ENCODE measurements at places on chromosomes 6 and 20.

GRCh38 chr6:159017757-159018559 is 18.0 kb upstream of the RSPH3 start:
- DNase-seq: no peak

GRCh38 chr6:135267085-135267484 is 86.0 kb downstream of the MYB start:
- DNase-seq: no peak

DNA sequence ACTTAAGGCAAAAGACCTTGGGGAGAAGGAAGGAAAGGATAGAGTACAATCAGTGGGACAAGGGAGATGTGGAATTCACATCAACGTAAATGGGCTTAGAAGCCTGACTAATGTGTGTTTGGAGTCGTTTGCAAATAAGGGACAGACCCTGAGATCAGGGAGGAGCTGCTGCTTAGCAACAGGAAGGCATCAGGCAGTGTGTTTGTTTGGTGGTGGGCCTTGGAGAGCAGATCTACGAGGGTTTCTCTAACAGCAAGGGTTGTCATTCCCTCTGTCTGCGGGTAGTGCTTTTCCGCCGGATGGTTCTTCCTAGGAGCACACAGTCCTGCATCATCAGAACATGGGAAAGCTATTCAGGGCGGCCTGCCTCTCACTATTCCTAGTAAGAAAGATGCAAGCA is 40.4 kb downstream of the C6orf118 start:
- no peak for DNase-seq

- DNase-seq: no peak
Measured at GRCh38 chr6:161274898-161275297, 1.0 kb upstream of the AGPAT4 start.

- no peak for DNase-seq
Measured at GRCh38 chr6:167996424-167997199, 859 bp upstream of the KIF25 start.

GRCh38 chr6:157527471-157527907 is 146.5 kb downstream of the ZDHHC14 start:
- DNase-seq: no peak

DNA sequence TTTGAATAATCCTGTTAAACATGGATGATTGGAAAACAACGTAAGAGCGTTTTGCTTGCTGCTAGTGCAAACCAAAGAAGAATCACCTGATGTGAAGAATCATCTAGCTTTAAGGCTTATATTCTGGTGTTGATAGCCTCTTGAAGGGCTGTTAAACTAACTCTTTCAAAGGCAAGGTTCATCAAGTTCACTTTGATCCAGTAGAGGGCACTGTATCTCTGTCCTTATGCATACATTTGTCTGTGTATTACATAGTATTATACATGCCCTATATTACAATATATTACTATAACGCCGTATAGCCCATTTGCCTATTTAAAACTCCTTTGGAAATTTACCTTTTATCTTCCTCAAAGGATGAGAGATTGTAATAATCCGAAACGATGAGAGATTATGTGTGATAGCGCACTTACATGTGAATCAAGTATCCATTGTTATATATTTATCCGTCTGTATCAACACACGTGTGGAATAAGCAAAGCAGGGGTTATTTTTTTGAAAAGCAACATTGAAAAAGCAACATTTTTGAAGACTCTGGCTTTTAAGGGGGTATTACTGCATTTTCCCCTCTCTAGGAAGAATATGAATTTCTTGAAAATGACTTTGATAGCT is 50.8 kb upstream of the NRN1 start:
- DNase-seq: no peak

DNA sequence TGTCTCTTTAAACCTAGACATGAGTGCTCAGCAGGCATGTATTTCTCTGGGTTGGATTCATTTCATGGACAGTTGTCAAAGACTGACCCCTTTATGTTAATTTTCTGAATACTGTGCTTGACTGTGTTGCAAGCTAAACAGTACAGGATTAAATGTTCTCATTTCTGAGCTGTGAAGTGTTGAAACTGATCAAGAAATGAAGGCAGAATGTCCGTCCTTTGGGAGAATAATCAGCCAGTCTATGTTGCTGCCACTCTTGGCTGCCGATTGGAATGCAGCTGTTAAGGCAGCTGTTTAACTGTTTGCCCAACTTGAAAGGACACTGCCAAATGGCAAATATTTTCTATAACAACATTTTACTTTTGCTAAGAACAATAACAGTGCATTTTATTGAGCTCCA is 87.3 kb downstream of the CEP57L1 start:
- DNase-seq: no peak

DNA sequence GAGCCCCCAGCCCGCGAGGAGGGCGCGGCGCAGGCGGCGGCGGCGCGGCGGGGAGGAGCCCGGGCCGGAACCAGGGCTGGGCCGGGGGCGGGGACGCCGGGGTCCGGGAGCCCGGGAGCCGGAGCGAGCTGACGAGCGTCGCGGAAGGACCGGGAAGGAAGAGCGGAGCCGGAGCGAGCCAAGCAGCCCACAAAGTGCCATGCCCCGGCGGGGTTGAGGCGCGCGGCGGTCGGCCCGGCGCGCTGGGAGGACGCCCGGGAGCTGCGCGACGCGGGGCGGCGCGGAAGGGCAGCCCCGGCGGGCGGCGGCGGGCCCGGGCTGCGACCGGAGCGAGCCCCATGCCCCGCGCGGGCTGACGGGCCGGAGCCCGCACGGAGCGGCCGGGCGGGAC is 289 bp downstream of the FOXP4 start:
- no peak for DNase-seq

GRCh38 chr20:43916073-43916880 is 1.6 kb downstream of the TOX2 start:
- no peak for DNase-seq

DNA sequence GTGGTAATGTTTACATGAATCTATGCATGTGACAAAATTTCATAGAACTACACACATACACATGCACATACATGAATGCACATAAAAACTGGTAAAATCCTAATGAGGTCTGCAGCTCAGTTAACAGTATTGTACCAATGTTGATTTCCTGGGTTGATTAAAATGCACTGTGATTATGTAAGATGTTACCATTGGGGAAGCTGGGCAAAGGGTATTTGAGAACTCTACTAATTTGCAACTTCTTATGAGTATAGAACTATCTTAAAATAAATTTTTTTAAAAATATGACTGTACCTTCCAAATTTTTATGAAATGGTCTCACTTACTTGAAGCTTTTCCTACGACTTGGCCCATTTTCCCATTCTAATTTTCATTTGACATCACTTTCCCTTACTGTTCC is 43.4 kb upstream of the TENT5A start:
- no peak for DNase-seq

GRCh38 chr20:18101125-18101810 is 36.4 kb upstream of the KAT14 start:
- no peak for DNase-seq

DNA sequence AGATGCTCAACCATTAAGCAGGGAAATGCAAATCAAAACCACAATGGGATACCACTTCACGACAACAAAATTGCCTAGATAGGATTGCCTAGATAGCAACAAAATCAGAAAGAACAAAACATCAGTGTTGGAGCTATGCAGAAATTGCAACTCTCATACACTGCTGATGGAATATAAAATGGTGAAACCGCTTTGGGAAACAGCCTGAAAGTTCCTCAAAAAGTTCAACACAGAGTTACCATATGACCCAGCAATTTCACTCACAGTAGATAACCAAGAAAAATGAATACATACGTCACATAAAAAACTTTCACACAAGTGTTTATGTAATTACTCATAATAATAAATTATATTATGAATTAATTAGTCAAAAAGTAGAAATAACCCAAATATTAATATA is 78.3 kb downstream of the MAFB start:
- no peak for DNase-seq

DNA sequence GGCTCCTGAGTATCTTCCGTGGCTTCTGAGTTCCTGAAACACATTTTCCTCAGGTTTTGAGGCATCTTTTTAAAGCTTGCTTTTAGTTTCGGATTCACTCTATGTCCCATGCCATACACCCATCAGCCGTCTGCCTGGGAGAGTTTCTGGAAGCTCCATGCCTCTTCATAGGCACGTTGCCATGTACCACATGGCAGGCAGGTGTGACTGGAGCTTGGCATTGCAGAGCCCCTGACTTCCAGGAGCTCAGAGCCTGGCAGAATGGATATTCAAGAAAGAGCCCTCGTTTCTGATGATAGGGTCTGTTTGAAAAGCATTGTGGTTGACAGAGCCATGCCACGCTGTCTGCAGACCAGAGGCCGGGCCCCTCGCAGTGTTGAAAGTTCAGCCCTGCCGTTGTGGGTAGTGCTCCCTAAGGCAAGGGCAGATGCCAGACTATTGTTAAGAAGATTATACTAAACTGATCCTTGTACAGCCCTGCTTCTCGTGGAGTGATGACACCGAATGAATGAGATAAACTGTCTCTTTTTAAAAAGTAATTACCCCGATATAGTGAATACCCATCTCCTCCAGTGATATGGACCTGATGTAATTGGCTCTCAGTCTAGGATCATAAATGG is 100.0 kb downstream of the RPP40 start:
- DNase-seq: no peak
